ENCODE measurements at places on chromosomes 13 and 19. TPM values are rescaled to one million over a fixed set of nuclear protein-coding genes. Genes with fewer than 3 reads are reported as not detected.

GRCh38 chr13:66859078-66859477 is 371.1 kb downstream of the PCDH9 start:
- DNase-seq, result no peak

GRCh38 chr19:13985771-13986347 is 20.3 kb downstream of the RFX1 start:
- no peak for DNase-seq

Gene SELENOV
- 1.1 TPM for total RNA-seq

- DNase-seq, result no peak
Observed at GRCh38 chr13:92196591-92197256, 798.3 kb downstream of the GPC5 start.

GRCh38 chr19:34838248-34838647 is 65.2 kb upstream of the ZNF599 start:
- DNase-seq, result no peak

DNA sequence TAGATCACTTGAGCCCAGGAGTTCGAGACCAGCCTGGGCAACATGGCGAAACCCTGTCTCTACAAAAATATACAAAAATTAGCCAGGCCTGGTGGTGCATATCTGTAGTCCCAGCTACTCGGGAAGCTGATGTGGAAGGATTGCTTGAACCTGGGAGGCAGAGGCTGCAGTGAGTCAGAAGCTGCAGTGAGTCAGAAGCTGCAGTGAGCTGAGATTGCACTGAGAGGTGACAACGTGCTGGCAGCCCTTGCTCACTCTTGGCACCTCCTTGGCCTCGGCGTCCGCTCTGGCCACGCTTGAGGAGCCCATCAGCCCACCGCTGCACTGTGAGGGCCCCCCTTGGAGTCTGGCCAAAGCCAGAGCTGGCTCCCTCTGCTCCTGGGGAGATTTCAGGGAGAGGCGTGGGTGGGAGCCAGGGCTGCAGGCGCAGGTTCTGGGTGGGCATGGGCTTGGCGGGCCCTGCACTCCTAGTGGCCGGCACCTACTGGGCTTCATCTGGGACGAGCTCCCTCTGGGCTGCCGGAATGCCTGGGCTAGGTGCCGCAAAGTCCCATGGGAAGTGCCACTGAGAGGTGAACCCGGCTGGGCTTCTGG is 39.5 kb upstream of the RPL21 start:
- no peak for DNase-seq

- DNase-seq, result no peak
Observed at GRCh38 chr13:23462815-23463559, 29.5 kb upstream of the SACS start.

DNA sequence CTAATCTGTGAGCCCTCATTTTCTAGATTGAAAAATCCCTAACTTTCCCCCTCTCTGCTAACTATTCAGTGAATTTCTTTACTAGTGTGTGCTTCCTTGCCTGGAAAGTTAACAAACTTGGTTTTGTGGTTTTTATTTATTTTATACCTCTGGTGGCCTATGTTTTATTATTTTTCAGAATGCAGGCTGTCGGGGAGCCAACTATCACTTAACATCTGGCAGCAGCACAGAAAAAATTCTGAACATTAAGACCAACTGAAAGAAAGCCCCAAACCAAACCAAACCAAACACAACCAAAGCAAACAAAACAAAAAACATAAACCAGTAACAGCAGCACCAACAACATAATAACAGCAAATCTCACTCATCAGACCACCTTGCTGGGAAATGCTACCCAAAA is 109.0 kb upstream of the KL start:
- DNase-seq, result no peak

- DNase-seq, result no peak
Observed at GRCh38 chr19:58516246-58516836, 3.3 kb downstream of the ZBTB45 start.

GRCh38 chr19:20453425-20453935 is 112.1 kb downstream of the ZNF737 start:
- no peak for DNase-seq

Gene ADGRE1
- total RNA-seq, result not detected

- DNase-seq, result no peak
Observed at GRCh38 chr13:111929036-111929616, 137.8 kb upstream of the SOX1 start.

GRCh38 chr19:30208436-30209060 is 163.6 kb upstream of the ZNF536 start:
- no peak for DNase-seq

DNA sequence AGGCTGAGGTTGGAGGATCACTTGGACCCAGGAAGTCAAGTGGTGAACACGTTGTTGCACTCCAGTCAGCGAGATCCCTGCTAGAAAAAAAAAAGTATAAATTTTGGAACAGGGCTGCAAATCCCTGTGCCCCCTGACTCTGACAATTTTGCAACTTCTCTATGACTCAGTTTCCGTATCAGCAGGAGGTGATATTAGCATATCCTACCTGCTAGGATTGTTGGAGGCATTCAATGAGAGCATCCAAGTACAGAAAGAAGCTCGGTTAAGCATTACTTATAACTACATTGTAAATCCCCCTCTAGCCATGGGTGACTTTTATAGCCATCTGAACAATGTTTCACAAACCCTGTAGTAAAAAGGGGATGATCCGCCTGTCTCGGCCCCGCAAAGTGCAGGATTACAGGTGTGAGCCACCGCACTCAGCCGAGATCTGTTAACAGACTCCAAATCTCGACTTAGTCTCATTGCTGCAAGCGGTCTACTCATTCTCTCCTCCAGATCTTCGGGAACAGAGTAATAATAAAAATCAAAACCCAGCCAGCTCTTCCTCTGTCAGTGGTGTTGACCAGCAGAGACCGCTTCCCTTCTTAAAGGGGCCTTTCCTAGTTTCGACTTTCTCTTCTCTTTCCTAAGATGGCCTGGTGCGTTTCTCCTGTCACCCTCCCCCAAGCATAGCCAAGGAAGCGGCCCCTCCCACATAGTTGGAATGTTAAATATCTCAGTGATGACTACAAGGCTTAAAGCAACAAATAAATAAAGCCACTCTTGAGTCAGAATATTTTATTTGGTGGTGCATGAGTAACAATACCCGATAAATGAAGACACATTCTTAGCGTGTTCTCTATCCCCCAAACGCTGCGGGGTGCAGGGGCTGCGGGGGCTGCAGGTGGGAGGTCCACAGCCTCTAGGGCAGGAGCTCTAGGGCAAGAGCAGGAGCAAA is 10.3 kb upstream of the BICRA start:
- DNase-seq, result no peak

- DNase-seq, result no peak
Observed at GRCh38 chr19:50555033-50555432, 13.2 kb downstream of the LRRC4B start.

DNA sequence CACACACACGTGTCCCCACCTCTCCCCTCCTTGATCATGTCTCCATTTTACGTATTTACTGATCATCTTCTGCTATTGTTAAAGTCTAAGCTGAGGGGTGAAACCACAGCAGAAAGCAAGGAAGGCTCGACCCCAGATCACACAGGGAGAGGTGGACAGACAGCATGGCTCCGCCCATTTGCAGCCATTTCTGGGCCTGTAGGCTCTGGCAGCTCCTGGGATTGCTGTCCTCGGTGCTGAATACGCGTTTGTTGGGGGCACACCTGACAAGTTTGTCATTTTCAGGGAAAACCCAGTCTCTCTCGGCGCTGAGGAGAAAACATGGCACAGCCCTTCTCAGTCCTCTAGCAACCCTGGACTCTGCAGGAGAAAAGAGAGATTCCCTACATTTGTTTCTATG is 8.0 kb downstream of the TMEM86B start:
- DNase-seq, result no peak

GRCh38 chr13:111475488-111475887 is 155.0 kb downstream of the TEX29 start:
- peak; percentile 24 for DNase-seq

Gene EDDM13
- total RNA-seq, result not detected

- no peak for DNase-seq
Observed at GRCh38 chr13:78054157-78054556, 135.5 kb upstream of the EDNRB start.
